ENCODE measurements at places on chromosomes 1 and 21.

GRCh38 chr1:63537940-63538339, 14.6 kb downstream of the EFCAB7 start:
- no peak for DNase-seq

DNA sequence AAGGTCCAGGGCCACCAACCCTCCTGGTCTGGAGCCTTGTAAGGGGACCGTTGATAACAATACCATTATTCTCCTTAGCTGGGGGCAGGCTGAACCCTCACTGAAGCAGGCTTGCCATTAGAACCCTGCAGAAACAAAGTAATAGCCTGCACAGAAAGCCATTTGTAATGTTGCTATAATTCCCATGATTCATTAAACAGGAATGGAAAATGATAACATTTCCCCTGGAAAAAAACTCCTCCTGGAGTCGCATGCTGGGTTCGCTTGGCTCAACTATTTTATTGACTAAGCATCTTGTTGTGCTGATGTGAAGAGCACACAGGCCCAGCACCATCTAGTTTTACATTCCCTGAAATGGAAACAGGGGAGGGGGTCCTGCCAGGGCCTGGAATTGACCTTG, 155.6 kb upstream of the CSF3R start:
- no peak for DNase-seq

DNA sequence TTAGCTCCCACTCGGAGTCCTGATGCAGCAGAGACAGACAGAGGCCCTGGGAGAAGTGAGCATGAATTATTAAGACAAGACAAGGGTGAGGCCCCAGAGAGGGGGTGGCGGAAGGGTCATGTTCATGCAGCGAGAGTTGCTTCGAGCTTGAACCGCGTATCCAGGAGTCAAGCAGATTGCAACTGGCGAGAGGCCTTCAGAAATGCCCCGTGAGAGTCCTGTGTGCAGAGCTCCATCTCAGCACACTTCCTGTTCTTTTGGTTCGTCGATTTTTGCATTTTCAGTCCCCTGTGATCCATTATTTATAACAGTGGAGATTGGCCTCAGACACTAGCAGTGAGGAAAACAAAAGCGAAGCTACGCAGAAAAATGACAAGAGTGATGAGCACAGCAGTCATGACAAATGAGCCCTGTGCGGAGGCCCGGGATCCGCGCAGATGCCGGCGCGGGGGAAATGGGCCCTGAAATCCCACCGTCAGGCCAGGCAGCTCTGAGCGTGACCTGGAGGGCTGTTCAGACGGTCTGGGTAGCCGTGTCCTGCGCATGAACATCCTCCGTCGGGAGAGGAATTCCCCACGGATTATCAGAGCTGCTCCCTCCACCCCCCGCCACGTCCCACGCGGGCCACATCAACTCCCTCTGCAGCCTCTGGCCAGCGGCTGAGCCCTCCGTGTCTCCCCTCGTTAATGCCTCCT, 15.0 kb downstream of the PDE9A start:
- no peak for DNase-seq

- no peak for DNase-seq
Observed at GRCh38 chr21:42452401-42453223, 43.4 kb downstream of the RSPH1 start.

DNA sequence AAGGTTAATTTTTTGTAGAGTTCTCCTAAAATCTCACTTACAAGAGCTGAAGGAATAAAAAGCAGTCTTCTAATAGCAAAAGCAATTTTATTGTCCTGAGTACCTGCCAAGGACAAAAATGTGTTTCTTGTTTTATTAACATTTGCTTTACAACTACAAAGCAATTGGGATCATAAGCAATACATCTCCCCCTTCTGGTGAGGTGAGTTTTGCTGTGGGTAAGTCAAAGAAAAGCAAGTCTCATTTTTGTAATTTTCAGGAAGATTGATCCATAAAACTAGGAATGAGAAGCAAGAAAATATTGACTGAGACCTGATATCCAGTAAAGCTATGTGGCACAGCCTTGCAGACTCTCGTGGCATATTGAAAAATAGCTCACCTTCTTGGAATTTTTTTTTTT, 2162.7 kb downstream of the NCAM2 start:
- no peak for DNase-seq

- no peak for DNase-seq
Observed at GRCh38 chr21:31335957-31336738, 7.9 kb downstream of the TIAM1 start.

- DNase-seq, result peak; percentile 29
Observed at GRCh38 chr1:248872752-248873408, 14.0 kb upstream of the ZNF692 start.

- DNase-seq, result no peak
Observed at GRCh38 chr1:214066936-214067335, 79.2 kb downstream of the PROX1 start.

- no peak for DNase-seq
Observed at GRCh38 chr1:236907205-236907604, 97.0 kb downstream of the MT1HL1 start.

DNA sequence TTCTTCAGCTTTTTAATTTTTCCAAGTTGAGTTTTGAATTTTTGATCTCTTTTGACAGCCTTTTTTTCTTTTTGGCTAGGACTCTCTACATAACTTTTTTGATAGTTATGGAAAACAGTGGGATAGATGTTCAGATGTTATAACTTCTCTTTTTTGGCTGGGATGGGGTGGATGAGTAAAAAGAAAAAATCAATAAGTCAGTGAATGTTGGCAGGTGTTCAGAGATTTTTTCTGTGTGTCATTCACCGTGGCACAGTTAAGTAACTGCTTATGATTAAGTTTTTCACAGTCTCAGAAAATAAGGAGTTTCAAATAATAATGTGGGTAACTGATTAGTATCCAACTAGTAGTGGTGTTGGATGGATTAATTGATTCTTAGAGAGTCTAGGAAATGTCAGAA, 24.0 kb downstream of the HS2ST1 start:
- no peak for DNase-seq

- no peak for DNase-seq
Observed at GRCh38 chr21:35217504-35218060, 168.5 kb upstream of the RUNX1 start.

DNA sequence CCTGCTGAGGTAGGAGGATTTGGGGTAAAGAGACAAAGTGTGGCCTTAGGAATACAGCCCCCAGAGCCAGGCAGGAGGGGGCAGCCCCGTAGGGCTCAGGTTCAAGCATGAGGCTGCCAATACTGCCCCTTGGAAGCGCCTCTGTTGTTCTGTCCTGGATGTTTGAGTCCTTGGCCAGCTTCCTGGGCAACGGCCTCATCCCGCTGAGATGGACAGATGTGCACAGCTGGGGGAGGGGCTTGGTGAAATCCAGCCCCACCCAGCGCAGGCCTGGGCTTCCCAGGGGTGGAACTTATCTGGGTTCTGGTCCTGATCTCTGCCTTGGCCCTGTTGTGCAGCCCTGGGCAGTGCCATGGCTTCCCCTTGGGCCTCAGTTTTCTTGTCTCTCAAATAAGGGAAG, 34.8 kb upstream of the MAN1C1 start:
- DNase-seq, result no peak

DNA sequence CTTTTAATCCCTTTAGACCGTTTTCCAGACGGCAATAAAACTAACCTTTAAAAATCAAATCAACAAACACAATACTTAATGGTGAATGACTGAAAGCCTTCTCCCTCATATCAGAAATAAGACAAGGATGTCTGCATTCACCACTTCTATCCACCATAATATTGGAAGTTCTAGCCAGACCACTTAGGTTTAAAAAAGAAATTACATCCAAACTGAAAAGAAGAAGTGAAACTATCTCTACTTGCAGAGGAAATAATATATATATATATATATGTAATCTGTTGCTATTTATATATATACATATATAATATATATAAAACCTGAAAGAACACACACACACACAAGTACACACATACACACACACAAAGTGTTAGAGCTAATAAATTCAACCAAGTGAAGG, 100.4 kb downstream of the BRINP3 start:
- DNase-seq, result no peak

DNA sequence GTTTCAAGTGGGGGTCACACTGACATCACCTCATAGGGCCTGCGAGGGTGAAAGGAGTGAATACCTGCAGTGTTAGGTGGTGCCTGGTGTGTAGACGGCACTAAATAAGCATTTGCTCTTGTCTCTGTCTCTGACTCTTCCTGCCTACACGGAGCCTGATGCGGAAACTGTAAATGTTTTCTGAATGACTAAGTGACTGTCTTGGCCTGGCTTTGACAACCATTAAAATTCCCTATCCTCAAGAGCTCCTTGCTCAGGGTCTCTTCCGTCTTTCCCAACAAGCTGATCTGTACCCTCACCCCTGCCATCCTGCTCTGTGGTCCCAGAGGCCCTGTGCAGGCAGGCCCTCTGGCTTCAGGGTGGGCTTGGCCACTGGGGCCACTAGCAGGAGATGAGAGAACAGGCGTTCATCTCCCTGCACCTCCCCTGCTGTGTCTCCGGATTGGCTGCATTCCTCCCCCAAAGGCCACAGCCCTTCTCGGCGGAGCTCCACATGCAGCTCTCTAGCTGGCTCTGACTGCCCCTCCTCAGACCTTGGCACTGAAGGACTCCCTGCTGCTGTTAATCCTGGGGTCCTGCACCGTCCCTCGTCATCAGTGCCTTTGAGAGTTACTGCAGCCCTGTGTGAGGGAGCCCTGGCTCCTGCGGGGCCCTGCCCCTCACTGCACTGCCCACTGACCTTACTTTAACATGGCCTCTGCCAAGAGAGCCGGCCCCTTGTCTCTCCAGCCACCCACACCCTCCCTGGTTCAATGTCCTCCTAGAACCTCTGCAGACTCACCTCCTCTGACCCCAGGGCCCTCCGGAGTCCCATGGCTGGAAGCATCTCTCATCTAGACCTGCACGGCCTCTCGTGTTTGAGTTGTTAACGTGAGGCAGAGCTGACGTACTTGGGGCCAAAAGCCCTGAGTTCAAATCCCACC, 211.1 kb downstream of the MATN1 start:
- no peak for DNase-seq

DNA sequence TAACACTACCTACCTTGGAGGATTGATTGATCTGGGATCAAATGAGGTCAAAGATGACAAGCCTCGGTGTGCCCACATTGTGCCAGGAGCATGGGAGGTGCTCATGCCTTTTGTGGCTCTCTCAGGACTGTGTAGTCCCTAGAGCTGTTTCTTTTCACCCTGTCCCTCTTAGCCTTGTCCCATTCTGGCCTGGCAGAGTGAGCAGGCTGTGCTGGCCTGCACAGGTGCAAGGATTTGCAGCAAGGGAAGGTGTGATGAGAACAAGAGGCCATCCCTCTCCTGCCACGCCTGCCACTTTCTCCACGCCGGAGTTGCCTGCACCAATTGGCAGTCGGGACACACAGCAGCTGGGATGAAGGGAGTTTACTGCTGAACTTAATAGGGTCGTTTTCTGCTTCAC, 410.6 kb upstream of the VAMP3 start:
- no peak for DNase-seq

GRCh38 chr1:163785868-163786405, 464.2 kb downstream of the NUF2 start:
- no peak for DNase-seq

DNA sequence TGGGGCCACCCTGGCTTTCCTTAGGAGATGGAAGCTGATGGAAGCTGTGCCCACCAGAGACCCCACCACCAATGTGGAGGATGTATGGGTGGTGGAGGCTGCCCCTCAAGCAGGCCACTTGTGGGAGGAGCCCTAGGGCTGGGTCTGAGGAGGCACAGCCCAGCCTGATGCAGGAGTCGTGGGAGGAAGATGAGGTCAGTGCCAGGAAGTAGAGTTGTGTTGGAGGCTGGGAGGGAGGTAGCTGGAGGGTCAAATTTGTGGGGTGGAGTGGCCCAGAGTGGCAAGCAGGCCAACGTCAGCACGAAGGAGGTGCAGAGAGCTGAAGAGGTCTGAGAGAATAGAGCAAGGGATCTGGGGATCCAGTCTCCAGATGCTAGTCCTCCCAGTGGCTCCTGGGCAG, 119.0 kb upstream of the USP24 start:
- DNase-seq, result no peak

- DNase-seq, result no peak
Observed at GRCh38 chr1:180860535-180860934, 52.2 kb upstream of the KIAA1614 start.

DNA sequence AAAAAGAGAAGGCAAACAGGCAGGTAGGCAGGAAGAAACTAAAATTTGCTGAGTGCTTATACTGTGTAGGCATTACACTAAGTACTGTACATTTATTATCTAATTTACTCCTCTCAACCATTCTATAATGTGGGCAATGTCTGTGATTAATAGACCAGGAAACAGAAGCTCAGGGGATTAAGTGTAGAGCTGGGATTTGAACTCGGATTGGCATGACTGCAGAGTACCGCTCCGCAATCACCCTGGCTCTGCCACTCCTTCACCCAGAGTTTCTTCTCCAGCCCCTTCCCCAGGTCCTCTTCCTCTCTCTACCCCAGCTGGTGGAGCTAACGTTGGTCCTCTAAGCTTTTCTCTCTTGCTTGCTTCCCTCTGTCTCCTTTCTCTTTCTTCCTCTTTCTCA, 11.5 kb upstream of the S100A2 start:
- no peak for DNase-seq

- no peak for DNase-seq
Observed at GRCh38 chr1:36879613-36880012, 154.7 kb downstream of the GRIK3 start.

- no peak for DNase-seq
Observed at GRCh38 chr1:87263785-87264184, 64.9 kb upstream of the LMO4 start.

DNA sequence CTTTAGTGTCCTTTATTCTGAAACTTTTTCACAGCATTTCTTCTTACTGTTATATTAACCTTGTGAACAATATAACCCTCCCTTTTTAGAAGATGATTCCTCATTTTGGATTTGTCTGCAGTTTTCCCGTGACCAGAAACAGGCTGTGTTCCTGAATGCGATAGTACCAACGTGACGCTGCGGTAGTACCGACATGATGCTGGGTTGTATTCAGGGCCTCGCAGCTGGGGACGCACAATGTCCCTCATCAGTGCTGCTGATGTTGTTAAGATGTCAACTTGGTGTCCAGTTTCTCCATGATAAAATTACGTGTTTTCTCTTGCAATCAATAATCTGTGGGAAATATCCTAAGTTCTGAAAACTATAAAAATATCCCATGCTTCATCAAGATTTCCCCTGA, 761.4 kb upstream of the TPTE start:
- no peak for DNase-seq
